ENCODE measurements at places on chromosomes 4 and X. TPM values are rescaled to one million over a fixed set of nuclear protein-coding genes. Genes with fewer than 3 reads are reported as not detected.

The TMPRSS11F gene
- total RNA-seq, result not detected

The HEPH gene
- 0.20 TPM for total RNA-seq

The ARHGEF38 gene
- not detected for total RNA-seq

The EGFL6 gene
- total RNA-seq, result 10.1 TPM

Measured in T-helper 1 cell treated with Interleukin-12 subunit alpha and Interleukin-12 subunit beta and Interleukin-4 antibody, amounts not matched to agents 30 ng/mL and 1 ng/mL, for 36 hours (primary cell).